ENCODE measurements at places on chromosomes 11 and 22.

GRCh38 chr11:100585728-100586127 is 101.4 kb upstream of the ARHGAP42 start:
- no peak for DNase-seq

GRCh38 chr11:114448749-114449482 is 9.6 kb downstream of the REXO2 start:
- DNase-seq = no peak

GRCh38 chr11:13008625-13009475 is at the start of gene RASSF10:
Gene RASSF10, plus strand, starts transcription at chr11:13009316. Its CDS starts 261 bp downstream, at chr11:13009577.
- DNase-seq = peak; percentile 70

DNA sequence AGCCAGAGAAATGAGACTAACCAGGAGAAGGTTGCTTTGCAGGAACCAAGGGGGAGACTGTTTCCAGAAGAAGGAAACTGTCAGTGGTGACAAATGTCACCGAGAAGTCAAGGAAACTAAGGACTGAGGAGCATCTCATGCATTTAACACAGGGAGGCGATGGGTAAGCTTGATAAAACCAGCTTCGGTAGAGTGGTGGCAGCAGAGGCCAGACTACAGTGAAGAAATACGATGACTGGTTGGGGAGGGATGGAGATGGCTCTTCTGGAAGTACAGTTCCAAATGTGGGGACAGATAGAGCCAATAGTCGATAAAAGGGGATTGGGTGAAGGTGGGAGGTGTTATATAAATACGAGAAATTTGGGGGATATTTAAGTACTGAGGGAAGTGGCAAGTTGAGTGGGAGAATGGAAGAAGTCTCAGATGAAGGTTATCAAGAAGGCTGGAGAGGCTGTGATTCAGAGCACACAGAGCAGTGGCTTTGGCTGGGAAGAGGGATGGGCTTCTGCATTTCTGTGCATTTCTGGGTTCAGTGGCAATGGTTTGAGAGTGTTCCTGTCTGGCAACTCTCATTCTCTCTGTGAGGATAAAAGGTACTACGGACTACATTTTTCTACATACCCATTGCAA is 29.2 kb downstream of the SC5D start:
- DNase-seq = peak; percentile 41

DNA sequence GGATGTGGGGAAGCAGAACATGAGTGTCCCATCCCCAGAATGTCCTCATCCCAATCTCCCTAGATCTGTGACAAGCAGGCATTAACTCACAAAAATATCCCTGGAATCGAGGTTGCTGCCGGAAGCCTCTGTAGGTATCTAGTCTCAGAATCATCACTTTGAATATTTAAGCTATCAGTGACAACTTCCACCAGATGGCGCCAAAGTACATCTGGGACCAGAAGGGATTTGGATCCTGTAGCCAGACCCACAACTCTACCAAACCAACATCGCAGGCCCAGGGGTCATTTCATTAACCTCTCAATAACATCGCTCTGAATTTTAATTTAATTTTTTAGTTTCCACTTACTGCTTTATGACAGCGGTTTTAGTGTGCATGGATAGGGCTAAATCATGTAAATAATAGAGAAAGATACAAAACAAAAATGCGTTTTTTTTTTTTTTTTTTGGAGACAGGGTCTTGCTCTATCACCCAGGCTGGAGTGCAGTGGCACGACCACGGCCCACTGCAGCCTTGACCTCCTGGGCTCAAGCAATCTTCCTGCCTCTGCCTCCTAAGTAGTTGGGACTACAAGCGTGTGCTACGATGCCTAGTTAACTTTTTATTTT is 1.1 kb upstream of the EXT2 start:
- DNase-seq = peak; percentile 85

- no peak for DNase-seq
These were observed 204.0 kb downstream of the TBC1D22A start for GRCh38 chr22:46966495-46966845.

DNA sequence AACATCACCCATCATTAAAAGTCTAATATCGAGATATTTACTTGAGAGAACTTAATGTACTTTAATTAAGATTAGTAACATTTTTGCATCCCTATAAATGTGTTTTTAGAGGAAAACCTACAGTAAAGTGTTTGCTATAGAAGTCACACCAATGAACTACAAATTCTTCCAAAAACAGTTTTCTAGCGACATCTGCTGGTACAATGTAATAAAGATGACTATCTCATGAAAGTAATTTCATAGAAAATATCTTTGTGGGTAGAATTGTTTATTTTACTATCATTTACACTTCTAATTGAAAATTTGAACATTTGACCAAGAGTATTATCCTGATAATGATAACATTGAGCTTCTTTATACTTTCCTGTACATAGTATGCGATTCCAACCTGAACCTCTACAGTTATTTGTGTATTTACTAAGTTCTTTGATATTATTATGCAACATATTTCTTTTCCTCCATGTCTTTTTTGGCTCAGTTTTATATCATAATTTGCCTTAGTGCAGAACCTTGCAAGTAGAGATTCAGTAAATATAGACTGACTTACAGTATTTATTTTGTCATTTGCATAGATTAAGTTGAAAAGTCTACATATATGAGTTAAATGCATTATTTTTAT is 252.7 kb downstream of the TMEM135 start:
- no peak for DNase-seq

- DNase-seq = no peak
These were observed 73.8 kb upstream of the SHISAL1 start for GRCh38 chr22:44386386-44387035.

DNA sequence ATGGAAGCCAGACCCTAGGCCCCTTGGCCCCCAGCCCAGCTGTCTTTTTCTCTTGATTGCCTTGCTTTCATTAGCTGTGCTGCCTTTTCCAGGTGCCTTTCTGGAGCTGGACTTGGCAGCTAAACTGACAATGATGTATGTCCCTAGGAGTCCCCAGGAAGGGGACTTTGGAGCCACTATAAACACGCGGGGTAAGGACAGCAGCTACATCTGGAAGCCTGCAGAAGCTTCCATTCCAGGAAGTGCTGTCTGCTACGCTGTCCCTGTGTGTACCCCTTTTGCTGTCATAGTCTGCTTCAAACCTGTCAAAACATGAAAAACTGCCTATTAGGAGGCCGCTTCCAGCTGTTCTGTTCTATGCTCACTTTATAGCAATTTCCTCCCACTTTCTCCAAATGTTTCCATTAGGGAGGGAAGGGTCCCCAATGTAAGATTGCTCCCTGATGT is 153.3 kb upstream of the RAG2 start:
- peak; percentile 85 for DNase-seq

Measured in lung (tissue), 17 donors.